Activated CD4-positive, alpha-beta T cell treated with anti-CD3 and anti-CD28 coated beads, Interleukin-2, amount 50 U/mL, for 48 hours (primary cell): ENCODE measurements at places on chromosomes 6 and 20.
A peak's percentile ranks its signal among the peaks of the same experiment; 100 is the strongest.

DNA sequence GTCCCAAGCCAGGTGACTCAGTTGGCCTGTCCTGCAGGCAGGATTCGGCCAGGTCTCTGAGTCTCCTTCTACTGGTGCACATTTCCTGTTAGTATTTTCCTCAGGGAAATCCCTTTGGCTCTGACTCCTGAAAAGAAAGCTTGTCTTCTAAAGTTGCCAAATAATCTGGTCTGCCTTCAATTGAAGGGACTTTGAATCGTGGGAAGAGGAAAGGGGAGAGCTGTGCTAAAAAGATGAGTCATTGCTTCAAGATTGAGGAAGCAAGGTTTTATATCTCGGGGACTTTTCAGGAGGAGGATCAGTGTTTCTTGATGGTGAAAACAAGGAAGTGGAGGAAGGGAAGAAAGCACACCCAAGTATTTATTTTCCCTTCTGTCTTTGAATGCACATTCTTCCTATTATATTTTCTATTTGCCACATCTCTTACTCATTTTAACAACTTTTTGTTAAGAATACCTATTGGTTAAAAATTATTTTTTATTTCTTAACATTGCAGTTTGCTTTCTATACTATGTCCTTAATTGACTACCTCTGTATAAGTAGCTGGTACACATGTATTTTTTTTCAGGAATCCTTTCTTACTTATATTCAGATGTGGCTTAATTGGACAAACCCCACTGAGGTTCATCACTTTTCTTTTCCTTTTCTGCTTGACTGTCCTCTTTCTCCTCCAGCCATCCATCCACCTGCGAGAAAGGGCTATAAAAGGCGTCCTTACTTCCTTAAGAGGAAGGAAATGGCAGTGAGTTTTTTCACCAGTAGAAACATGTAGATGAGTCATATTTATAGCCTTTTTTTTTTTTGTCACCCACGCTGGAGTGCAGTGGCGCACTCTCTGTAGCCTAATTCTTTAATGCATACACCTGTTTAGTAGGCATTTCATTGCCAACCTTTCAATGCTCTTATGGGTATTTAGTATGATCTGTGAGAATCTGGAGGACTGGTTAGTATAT lies 15.0 kb upstream of the IFNGR1 start:
- DNase-seq, result no peak

- no peak for DNase-seq
Measured at GRCh38 chr20:34045294-34045693, 51.6 kb downstream of the RALY start.

DNA sequence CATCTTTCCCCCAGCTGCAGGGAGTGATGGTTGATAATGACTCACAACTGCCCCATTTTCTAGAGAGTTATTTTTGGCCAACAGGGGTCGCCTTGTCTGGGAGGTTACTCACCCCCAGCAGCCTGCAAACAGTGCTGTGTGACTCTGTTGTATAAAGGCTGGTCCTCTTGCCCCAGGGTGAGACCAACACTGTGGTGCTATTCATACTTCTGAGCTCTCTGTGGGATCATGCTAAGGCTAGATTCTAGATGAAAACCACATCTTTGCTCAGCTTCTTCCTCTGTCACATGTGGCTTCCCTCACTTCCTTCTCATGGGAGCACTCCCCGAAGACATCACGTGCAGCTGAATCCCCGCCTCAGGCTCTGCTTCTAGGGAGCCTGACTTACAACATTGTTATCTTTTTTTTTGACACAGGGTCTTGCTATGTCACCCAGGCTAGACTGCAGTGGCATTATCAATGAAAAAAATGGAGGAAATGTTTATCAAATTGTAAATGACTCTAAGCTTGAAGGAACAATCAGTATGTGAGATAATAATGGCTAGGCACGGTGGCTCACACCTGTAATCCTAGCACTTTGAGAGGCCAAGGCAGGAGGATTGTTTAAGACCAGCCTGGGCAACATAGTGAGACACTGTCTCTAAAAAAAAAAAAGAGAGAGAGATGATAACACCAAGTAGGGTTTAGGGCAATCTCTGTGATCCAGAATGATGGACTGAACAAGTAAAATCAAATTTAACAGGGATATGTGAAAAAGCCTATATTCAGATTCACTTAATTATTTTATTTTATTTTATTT lies 55.7 kb upstream of the SLC23A2 start:
- DNase-seq, result peak; percentile 75

DNA sequence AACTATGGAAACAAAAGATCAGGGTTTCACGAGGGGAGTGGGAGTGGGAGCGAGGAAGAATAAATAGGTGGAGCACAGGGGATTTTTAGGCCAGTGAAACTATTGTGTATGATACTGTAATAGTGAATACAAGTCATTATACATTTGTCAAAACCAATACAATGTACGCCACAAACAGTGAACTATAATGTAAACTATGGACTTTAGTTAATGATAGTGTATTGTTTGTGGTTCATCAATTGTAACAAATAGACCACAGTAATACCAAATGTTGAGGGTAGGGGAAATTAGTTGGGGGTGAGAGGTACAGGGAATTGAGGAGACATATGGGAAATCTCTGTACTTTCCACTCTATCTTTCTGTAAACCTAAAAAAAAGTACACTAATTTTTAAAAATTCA lies 218.4 kb downstream of the FRK start:
- DNase-seq, result no peak

DNA sequence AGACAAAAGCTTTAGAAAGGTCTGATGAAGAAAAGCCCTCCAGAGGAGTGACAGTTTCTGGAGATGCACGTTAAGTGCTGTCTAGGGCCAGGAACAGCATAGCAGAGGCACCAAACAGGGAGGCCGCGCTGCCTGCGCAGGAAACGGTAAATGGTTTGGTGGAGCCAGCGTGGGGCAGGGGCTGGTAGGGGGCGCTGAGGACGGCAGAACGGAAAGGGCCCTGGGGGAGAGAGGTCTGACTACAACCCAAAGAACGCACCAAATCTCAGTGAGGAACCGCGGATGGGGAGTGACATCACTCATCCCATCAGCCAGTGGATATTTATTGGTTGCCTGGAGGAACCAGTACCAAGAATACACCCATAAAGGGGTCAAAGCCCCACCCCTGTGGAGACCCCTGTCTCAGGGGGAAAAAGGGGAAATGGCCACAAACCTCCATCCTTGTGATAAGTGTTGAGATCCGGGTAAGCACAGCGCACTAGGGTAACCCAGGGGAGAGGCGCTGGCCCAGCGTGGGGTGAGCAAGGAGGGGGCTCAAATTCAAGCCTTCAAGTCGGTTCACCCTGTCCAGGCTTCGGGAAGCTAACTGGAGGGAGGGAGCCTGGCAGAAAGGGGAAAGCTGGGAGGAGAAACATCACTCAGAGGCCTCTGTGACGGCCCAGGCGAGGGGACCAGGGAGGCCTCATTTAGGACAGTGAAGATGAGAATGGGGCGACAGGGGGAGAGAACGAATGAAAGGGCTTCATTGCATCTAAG lies 249.2 kb upstream of the QKI start:
- DNase-seq, result no peak

GRCh38 chr6:106979435-106979884 lies 4.9 kb upstream of the CD24 start:
- DNase-seq, result peak; percentile 88

GRCh38 chr6:37100745-37101144 lies 69.2 kb upstream of the PIM1 start:
- DNase-seq, result no peak

- DNase-seq, result no peak
Measured at GRCh38 chr6:3913958-3914337, 64.8 kb downstream of the FAM50B start.

- no peak for DNase-seq
Measured at GRCh38 chr20:40519918-40520317, 169.1 kb downstream of the MAFB start.

DNA sequence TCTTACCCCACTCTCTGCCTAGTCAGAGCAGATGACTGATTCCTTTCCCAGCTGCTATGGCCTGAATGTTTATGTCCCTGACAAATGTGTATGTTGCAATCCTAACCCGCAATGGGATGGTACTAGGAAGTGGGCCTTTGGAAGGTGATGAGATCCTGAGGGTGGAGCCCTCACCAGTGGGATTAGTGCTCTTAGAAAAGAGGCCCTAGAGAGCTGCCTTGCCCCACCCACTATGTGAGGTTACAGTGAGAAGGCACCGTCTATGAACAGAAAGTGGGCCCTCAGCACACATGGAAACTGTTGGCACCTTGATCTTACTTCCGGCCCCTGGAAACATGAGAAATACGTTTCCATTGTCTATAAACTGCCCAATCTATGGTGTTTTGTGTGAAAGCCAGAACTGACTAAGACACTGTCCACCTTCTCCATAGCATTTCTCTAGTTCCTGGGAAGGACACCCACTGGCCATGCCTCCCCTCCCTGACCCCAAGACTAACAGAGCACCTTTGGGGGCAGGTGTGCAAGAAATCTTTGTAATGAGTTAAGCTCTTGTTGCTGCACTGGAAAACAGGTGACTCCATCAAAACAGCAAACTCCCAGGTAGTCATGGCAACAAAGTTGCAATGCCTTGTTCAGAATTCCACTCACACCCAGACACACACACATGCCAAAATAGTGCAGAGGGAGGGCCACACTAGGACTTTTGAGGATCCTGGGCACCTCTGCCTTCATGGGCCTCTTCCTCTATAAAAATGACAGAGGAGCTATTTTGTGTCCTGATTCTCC lies 16.2 kb downstream of the GABRR2 start:
- peak; percentile 46 for DNase-seq

DNA sequence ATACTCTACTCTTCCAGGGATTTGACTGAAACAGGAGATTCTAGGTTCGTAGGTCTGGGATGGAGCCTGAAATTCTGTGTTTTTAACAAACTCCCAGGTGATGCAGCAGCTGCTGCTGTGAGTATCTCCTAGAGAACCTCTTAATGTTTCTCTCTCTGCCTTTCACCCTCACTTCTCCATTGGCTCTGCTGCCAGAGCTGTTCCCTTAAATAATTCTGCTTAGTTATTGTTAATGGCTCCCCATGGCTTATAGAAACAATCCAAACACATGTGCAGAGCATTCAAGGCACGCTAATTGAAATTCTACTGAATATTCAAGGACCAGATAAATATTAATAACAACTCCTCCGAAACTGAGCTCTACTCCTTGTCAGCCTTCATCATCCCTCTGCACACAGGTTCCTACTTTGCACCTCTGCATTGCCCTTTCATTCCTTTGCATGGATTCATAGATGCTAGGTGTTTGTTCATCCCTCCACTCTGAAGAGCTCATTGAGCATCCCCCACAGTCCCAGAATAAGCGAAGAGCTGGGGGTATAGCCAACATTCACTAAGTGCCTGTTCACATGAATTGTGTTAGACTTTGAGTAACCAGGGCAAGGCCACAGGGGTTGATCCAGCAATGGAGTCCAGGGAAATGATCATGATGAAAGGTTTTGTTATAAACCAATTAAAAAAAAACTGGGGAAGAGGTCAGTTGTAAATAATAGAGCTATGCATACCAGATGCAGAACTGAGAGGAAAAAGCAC lies 488.4 kb upstream of the JAG1 start:
- no peak for DNase-seq

DNA sequence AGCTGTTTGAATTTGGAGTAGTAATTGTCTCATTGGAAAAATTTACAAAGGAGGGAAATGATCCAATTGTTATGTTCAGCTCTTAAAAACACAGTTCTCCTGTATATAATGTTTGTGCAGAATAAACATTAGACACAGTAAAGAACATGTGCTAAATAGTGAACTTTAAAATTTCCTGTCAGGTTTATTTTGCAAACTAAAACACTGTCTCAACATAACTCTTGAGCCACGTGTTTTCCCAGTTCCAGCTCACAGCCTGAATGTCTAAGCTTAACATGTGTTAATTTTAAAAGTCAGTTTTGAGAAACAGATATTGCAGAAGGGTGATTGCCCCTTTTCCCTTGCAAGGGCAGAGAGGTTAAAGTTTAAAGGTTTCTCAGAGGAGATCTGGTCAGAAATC lies 20.6 kb downstream of the EPHA7 start:
- DNase-seq, result no peak

GRCh38 chr6:43391440-43392031 lies 22.1 kb upstream of the ZNF318 start:
- DNase-seq, result peak; percentile 26

DNA sequence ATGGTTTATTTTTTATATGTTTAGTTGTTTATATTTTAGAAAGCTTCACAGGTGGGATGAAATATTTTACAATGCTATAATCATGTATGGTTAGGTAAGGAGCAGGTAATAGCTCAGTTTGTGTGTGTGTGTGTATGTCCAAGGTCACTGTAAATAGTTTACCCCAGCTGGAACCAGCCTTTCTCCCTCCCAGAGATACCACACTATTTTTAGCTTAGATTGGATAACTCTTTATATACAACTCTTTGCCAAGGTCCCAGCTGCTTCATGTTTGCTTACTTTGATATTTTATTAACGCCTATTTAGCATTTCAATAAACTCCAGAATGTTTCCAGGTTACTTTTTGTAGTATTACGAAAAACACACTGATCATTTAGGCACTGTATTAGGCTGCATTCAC lies 1.8 kb upstream of the PEX7 start:
- DNase-seq, result no peak

DNA sequence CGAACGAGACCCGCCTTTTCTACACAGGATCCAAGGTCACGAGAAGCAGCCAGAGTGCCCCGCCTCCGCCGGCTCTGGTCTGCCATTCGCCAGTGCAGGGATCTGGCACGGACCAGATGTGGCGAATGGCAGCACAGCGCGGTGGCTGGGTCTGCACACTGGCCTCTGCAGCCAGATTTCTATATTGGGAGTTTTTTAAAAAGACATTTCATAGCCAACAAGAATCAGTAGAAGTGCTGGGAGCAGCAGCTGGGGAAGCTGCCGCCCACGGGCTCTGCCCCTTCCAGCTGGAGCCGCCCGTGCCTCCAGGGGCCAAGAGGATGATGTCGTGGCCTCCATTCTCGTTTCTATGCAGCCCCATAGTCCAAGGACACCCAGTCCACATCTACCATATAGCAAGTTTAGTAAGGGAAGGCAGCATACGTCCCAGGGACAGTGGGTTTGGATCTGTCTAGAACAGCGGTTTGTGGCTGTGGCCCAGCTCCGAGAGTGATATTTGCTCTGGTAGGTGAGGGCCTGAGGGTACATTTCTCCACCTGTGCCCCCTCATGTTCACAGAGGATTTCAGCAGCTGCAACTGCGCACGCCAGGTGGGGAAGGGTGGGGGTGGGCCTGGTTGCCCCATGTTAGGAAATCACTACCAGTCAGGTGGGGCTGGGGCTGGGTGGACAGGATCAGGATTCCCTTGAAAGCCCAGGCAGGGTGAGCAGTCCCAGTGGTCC lies 333.7 kb downstream of the ZFAND3 start:
- DNase-seq, result no peak

GRCh38 chr20:9417665-9418064 lies 96.7 kb upstream of the LAMP5 start:
- DNase-seq, result no peak

GRCh38 chr6:149271348-149272340 lies 45.9 kb upstream of the TAB2 start:
- DNase-seq, result peak; percentile 74

GRCh38 chr6:46863791-46864190 lies 57.9 kb downstream of the ADGRF5 start:
- DNase-seq, result no peak

- DNase-seq, result no peak
Measured at GRCh38 chr20:37755665-37756064, 61.8 kb downstream of the CTNNBL1 start.
